Fibroblast of lung (primary cell): ENCODE measurements at places on chromosomes 11 and 22.

GRCh38 chr22:44947049-44947448, 62.8 kb downstream of the PHF21B start:
- DNase-seq = no peak

- no peak for DNase-seq
These were observed 11.7 kb upstream of the RBMXL2 start for GRCh38 chr11:7077101-7077500.

DNA sequence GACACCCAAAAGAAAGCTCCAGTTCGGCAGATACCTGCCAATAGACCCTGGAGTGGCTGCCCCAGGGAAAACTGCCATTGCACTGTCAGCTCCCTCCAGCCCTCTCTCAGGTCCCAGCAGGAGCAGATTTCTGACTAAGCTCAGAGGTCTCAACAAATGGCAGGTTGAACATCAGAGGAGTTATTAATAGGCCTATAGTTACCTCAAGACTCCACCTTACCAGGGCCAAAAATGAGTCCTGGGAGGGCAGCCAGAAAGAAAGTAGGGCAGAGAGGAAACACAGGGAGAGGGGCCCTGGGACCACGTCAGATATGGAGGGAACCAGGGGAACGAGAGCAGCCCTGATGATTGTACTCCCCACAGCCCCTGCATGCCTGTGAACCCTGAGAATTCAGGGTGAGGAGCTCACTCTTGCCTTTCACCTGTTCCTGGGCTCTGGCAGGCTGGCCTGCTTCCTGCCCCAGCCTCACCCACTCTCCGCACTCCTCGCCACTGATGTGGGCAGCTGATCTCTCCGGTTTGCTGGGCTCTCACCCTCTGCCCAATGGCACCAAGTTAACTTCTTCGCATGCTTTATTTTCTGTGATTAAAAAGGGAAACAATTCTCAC, 4.3 kb upstream of the RGL4 start:
- DNase-seq = no peak

GRCh38 chr11:24885580-24886173, 388.8 kb downstream of the LUZP2 start:
- DNase-seq = no peak

DNA sequence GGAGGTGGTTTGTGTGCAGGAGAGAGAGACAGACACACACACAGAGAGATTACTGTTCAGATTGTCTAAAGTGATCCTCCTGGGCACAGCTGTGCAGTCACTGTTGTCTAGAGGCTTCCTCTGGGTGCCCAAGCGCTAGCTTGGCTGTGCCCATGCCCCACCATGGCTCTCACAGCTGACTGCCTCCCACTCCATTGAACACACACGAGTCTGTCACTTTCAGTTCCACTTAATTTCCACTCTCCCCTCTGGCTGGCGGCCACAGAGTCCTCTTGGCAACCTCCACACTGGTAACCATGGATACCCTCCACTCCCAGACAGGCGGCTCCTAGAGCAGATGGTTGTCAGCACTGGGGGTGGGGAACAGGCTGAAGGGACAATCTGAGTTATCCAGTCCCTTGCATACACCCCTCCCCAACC, 29.1 kb downstream of the MAP6 start:
- peak; percentile 70 for DNase-seq
